ENCODE measurements at places on chromosomes 11 and 22.

GRCh38 chr11:48122246-48122645, 94.4 kb upstream of the OR4B1 start:
- no peak for DNase-seq

DNA sequence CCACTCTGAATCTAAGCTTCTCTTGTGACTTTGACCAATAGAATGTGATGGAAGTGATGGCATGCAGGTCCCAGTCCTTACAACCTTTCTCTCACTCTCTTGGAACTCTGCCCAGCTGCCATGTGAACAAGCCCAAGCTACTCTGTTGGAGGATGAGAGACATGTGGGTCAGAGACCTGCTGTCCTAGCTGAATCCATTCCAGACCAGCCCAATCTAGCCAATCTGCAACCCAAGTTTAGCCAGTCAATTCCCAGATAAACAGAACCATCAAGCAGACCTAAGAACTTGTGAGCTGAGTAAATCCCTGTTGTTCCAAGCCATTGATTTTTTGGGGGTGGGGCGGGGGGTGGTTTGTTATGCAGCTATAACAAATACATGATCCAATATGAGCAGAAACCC, 69.2 kb upstream of the GRK3 start:
- no peak for DNase-seq

DNA sequence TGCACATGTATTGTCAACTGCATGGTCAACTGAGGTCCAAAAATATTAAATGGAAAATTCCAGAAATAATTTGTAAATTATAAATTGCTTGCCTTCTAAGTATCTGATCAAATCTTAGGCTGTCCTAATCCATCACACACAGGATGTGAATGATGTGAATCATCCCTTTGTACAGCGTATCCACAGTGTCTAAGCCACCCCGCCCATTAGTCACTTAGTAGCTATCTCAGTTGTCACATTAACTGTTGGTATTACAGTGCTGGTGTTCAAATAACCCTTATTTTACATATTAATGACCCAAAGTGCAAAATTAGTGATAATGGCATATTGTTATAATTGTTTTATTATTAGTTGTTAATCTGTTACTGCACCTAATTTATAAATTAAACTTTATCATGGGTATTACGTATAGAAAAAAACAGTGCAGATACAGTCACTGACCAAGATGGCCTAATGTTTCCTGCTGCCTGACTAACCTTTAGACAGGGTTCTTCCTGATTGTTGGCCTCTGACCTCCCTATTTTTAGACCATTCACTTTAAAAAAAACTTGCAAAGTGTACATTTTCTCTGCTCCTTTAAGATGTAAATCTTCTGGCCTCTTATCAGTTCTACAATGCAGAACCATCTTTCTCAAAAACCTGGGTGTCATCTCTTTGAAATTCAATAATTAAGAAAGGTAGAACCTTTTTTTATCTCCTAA, 2.9 kb upstream of the SVIP start:
- DNase-seq, result no peak

- no peak for DNase-seq
These were observed 292.2 kb downstream of the ST3GAL4 start for GRCh38 chr11:126647735-126648134.

- no peak for DNase-seq
These were observed 23.2 kb downstream of the MED15 start for GRCh38 chr22:20530368-20531153.

GRCh38 chr11:117759305-117759704, 37.7 kb downstream of the DSCAML1 start:
- no peak for DNase-seq

DNA sequence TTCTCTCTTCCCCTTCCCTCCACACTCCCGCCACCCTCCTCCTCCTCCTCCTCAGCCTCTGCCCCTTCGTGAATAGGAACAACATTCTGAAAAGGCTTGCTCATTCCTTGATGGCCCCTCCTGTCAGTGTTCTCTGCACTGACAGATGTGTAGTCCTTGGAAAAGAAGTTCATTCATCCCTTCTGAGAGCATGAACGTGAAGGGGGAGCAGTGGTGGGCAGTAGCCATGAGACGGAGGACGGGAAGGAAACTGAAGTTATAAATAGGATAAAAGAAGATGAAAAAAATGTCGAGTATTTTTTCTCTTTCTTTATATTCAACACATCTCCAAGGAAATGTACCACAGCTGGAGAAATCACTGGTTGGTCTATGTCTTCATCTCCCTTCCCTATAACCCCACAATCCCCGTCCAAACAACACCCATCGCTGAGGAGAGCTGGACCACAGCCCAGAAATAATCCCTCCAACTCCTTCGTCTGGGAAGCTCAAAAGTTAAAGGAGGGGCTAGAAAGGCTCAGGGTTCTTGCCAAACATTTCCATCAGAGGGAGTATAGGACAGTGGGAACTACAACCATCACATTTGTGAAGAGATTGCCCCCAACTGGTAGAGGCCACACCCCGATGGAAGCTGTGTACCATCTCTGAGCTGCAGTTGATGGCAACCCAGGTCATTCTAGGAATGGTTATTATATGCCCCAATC, 33.5 kb downstream of the ETS1 start:
- DNase-seq, result no peak

DNA sequence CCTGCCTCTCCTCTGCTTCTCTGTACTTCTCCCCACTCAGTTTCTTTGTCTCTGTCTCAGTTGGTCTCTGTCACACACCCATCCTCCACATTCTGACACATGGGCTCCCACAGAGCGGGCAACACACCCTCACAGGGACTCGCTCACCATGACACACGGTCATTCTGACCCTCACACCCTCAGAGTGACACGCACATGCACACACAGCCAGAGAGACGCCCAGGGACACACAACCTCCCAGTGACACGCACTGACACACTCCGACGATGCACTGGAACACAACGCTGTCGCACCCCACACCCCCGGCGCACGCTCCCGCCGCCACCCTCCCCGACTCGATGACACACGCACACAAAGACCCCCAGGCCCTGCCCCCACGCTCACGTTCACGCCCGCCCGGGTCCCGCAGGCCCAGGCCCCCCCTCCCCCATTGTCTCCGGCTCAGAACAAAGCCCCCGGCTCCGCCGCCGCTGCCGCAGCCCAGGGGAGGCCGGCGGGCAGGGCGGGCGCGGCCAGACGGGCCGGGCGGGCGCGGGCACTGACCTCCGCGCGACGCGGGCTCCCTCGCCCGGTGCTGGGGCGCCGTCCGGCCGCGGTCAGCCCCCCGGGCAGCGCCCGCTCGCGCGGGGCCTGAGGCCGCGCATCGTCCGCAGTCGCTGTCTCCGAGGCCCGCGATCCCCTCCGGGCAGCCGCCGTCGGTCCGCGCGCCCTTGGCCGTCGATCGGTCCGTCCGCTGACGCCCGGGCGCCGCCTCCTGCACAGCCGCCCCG, 404 bp downstream of the DCHS1 start:
- DNase-seq, result no peak

GRCh38 chr11:13761250-13761649, 92.8 kb downstream of the FAR1 start:
- DNase-seq, result no peak

- no peak for DNase-seq
These were observed 2.6 kb downstream of the BET1L start for GRCh38 chr11:204587-205109.

DNA sequence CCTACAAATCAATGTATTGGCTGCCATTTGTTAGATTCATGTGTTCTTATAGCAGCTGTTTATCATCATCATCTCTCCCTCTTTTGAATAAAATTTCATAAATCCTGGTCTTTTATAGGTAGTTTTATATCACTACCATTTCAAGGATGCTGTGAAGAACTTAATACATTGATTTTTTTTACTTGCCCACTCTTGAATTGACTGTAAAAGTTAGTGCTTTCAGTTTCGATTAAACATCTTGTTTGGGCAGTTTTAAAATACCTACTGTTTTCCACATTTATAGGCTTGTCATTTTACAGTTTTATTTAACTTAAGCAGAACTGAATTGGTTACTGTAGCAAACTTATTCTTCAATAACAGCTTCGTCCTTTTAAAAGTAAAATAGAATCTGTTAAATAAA, 59.5 kb downstream of the TTC17 start:
- no peak for DNase-seq

DNA sequence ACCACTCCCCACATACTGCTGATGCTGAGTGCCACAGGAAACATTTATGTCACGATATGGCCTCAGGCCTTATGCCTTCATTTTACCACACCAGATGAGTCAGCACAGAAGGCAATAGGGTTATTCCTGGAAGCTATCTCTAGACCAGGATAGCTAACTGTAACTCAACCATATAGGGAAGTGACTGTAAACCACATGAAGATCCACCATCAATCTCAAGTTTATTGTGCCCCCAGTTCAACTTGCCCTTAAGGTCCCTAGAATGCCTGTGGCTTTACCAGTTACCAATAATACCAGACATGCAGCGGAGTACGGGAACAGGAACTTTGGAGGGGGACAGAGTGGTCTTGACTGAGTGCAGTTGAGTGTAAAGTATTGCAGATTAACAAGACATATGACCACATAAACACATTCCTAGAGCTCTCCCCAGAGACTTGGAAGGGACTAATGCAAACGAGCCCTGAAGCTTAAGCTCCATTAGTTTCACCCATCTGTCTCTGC, 180.9 kb downstream of the KIF18A start:
- DNase-seq, result no peak

GRCh38 chr11:116175707-116176106, 597.1 kb downstream of the BUD13 start:
- DNase-seq, result no peak

DNA sequence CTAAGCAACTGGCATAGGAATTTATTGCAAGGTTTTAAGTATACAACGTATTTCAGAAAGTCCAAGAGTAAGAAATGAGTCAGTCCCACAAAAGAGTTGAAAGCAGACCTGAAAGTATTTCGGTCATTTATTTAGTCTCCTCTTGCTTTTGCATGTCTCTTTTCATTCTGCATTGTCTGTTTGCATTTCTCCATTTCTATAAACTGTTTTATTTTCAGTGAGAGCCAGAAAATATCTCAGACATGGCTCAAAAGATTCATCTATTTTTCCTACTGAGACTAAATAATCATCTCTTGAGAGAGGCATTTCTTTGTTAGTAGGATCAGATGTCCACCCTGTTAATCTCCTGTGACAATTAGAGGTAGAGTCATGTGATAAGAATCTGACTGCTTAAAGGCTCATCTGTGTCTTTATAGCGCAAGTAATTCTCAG, 219.1 kb upstream of the CCDC179 start:
- no peak for DNase-seq

DNA sequence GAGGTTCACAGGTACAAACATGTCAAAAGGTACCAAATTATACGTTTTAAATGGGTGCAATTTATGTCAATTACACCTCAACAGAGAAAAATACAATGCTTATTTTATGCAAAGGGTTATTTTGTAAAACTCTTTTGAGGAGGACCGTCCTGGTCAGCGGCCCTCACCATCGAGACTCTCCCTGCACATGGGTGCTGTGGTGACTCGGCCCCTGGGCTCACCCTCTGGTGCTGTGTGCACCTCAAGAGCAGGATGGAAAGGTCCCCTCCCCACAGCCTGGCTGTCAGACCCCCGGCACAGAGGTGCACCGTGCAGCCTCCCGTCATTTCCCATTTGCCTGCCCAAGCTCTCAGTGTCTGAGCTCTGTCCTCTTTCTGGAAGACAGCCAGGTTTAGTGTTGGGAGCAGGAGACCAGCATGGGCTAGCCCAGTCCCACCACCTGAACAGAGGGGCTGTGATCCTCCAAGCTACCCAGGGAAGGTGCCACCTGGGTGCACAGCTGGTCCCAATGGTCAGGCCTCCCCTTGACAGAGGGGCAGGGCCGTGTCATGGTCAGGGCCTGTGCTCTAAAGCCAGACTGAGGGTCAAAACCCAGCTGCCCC, 41.8 kb upstream of the PRODH start:
- DNase-seq, result no peak

- no peak for DNase-seq
These were observed 13.2 kb downstream of the TKFC start for GRCh38 chr11:61345954-61346843.

GRCh38 chr11:119671561-119672015, 57.4 kb downstream of the NECTIN1 start:
- no peak for DNase-seq

DNA sequence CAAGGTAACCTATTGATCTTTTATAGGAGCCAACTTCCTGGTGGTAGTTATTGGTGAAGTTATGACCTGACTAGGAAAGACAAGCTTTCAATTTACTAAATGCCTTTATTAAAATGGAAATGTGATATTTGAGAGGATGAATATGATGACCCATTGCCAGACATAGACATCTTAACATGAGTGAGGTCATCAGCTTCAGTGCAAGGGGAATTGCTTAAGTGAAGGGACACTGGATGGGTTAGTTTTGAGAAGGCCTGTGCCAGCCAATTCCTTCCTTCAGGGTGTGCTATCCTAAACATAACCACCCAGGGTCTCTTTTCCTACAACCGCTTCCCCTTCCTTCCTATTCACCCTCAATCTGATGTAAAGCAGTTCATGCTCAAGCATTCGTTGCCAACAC, 21.5 kb downstream of the NAV2 start:
- DNase-seq, result no peak

DNA sequence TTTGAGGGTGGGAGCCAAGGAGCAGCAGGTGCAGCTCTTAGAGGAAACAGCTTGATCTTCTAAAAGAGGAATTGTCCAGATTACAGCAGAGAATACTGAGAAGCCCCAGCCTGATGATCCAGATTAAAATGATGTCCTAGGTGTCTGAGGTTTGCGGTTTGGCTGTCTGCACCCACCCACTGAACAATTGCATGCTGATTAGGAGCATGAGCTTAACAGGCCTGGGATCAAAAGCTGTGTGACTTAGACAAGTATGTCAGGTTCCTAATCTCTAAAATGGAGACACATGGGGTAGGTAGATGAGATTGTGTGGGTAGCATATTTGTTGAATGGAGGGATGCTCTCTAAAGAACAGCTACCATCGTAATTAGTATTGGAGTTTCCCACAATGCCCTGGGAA, 166.8 kb upstream of the SEZ6L start:
- no peak for DNase-seq

- DNase-seq, result no peak
These were observed 11.1 kb downstream of the PLAAT3 start for GRCh38 chr11:63603180-63603518.

DNA sequence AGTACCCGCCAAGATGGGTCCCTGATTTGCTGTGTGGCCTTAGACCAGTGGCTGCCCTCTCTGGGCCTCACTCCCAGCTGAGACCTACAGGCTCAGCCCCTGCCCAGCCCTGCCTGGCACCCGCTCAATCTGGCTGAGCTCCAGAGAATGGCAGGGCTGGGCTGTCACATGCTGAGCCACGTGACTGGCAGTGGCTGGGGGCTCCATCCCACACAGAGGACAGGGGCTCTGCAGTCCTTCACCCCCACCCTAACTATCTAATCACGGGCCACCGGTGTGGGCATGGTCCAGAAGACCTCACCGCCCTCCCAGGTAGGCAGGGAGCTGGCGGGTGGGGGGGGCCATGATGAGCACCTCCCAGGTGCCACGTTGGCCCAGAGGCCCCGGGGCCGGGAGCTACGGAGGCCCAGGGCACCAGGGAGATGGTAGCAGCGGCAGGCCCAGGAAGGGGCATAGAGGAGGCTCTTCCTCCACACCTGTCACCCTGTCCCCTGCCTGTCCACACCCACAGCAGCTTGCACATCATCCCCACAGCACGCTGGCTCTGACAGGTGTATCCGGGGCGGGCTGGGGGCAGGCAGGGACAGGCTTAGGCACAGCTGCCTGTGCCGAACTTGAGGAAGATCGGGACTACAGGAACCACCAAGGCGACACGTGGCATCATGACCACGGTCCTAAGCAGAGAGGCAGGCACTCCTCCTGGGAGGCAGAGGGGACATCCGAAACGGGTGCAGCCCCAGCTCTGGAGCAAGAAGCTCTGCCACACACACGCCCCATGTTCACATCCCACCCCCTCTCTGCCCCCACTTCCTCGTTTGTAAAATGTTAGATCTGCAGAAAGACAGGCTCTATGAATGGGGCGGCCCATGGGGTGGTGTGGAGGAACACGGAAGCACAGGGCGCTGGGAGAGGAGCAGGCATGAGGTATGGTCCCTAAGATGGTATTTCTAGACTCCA, 1.5 kb upstream of the ALDH3B1 start:
- DNase-seq, result no peak
